ENCODE measurements at places on chromosomes 2 and 18. TPM values are rescaled to one million over a fixed set of nuclear protein-coding genes. Genes with fewer than 3 reads are reported as not detected.

The SDC1 gene
- polyA plus RNA-seq = 22.2 TPM

The IL18R1 gene
- polyA plus RNA-seq = 3.2 TPM

DNA sequence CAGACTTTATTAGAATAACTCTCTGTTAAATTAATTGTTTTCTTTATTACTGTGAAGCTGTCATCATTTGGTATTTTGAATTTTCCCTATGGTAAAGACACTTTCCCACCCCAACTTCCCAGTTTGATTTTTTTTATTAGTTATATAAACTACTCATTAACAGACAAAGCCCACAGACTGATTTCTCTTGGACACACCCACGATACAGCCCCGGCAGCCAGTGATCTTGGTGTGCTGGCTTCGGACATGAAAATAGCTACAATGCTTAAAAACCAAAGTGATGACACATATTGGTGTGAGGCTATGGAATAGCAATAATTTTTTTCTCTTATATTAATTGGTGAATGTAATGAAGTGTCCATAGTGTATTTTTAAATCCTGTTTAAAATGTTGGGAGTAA, 225.4 kb upstream of the SIX3 start:
- DNase-seq = no peak

DNA sequence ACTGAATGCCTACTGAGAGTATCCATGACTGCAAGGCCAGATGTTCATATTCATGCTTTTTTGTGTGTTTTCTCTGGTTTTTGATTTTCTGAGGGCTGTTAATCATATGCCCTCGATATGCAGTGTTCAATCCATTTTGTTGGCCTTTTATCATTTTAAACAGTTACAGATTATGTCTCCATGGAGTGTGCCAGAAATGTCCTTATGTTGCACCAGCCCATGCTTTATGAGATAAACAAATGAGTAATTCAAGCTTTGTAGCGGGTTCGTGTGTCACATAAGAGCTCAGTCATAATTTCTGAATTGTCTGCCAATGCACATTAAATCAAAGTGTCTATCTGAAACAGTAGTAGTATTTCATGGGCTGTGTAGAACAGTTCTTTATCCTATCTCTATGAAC, 583.0 kb downstream of the THSD7B start:
- DNase-seq = no peak

GRCh38 chr2:16058256-16058655, 117.9 kb downstream of the MYCN start:
- DNase-seq = no peak

GRCh38 chr2:128487650-128488387, 169.2 kb upstream of the HS6ST1 start:
- DNase-seq = no peak

GRCh38 chr2:71898375-71898774, 249.3 kb downstream of the CYP26B1 start:
- no peak for DNase-seq

The STPG4 gene
- 0.12 TPM for polyA plus RNA-seq

- no peak for DNase-seq
These were observed 222.4 kb upstream of the RBBP8 start for GRCh38 chr18:22710673-22711191.

DNA sequence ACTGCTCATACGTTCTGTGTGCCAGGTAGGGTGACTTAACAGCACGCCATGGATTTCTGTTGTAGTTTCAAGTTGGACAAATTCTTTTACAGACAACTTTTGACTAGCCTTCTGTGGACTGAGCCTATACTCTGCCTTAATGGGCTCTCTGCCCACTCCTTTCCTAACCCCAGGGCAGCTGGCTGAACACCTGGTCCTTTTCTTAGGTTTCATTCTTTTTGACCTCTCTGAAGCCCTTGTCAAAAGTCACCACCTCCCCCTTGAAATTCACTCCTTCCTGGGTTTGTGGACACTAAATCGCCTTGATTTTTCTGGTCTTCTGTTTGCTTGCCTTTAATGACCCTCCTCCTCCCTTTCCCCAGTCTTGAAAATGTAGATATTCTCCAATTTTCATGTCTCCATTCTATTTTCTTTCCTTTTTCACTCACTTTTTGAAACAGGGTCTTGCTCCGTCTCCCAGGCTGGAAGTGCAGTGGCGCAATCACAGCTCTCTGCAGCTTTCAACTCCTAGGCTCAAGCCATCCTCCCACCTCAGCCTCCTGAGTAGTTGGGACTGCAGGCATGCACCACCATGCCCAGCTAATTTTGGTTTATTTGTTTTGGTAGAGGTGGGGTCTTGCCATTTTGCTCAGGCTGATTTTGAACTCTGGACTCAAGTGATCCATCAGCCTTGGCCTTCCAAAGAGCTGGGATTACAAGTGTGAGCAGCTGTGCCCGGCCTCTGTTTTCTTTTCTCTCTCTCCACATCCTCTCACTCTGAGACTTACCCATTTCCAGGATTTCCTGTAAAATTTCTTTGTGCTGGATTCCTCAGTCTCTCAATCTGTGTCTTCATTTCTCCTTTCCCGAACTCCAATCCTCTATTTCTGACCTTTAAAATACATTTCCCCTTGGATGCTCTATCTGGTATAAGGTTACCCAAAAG, 112.9 kb downstream of the PLB1 start:
- DNase-seq = no peak

The B3GNT7 gene
- 3.1 TPM for polyA plus RNA-seq

The RNF138 gene
- polyA plus RNA-seq = 71.9 TPM

The ANKRD23 gene
- 5.0 TPM for polyA plus RNA-seq

Data from left kidney (tissue), 8 donors.